ENCODE measurements at places on chromosomes 2 and 18. TPM values are rescaled to one million over a fixed set of nuclear protein-coding genes. Genes with fewer than 3 reads are reported as not detected.

DNA sequence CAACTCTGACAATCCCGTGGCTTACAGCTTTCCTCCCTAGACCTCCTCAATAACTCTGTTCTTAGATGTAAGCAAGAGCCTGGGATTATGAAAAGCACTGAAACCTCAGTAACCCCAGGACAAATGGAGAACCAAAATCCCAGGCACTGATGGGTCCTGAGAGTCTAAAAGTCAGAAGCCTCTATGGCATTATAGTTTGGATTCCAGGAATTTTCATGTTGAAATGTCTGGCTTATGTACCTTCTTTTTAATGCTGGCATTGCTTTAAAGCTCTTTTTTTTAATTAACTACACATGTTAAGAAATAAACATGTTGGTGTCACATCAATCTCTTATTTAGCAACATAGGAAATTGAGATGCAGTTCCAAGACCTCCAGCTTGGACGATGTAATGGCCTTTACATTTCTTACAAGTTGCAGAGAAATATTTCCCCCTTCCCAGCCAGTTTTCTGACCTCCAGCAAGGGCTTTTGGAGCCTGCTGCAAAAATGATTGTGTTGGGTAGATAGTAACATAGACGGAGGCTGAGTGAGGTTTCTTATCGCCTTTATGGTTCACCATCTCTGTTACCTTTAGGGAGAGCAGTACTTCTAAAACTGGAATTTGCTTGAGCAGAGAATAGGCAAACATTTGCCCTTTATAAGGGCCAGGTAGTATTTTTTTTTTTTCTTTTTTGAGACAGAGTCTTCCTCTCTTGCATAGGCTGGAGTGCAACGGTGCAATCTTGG lies 84.8 kb upstream of the RASGRP3 start:
- no peaks in the 10 kb centered on the region for H3K36me3 ChIP-seq
- no peaks in the 10 kb centered on the region for H3K4me1 ChIP-seq
- no peak for DNase-seq
- no peak overlapping the region for H3K4me3 ChIP-seq

GRCh38 chr2:168697668-168698121 lies 104.7 kb upstream of the NOSTRIN start:
- H3K36me3 ChIP-seq: peaks cover 19% of the 10 kb centered on the region
- H3K4me3 ChIP-seq: no peak overlapping the region
- no peaks in the 10 kb centered on the region for H3K4me1 ChIP-seq
- H3K27ac ChIP-seq: no peak overlapping the region

DNA sequence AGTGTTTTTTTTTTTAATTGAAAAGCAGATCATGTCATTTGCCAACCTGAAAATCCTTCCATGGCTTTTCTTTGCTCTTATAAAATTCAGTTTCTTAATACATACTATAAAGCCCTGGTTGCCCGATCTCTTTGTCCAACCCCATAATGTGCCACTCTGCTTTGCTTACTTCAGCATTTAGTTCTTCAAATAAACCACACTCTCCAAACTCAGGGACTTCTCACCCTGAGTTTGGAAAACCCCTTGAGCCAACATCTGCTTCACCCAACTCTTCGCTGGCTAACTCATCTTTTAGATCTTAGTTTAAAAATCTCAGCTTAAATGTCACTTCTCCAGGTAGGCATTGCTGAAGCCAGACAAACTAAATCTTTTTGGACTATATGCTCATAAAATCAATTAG lies 1.3 kb upstream of the STAT1 start:
- DNase-seq: no peak
- H3K27me3 ChIP-seq: no peaks in the 10 kb centered on the region
- peaks cover 40% of the 10 kb centered on the region for H3K4me1 ChIP-seq
- H3K27ac ChIP-seq: no peak overlapping the region
- peaks cover 14% of the 10 kb centered on the region for H3K36me3 ChIP-seq

DNA sequence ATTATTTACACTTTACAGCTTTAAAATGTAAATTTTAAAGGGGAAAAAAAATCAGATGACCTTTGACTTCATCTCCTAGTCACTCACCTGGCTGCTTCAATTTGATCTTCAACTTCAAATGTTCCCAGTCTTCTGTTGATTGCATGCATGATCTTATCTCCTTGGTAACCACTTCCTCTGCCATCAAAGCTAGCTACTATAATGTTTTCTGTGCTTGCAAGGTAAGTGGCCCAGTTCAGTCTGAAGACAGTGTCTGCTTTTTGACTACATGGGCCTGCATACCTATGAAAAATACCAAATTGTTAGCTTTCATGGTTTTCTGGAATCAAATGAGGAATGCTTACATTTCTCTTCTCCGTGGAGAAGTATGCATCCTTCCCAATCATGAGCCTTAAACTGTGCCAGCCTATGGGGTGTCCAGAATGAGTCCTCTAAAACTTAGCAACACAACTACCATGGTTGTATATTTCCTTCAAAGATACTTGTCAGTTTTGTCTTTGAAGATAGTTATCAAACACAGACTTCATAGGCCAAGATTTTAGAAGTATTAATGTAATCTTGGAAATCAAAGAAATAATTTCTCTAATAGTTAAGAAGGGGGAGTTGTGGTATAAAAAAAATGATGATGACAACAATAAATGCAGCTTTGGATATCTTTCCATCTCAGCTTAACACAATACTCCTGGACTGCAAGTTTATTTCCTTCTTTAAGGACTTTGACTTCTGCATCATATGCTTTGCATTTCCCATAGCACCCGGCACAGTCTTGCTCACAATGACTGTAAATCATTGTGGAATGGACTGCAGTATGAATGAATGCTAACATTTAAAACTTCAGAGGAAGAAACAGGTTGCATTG lies 62.1 kb downstream of the DPP4 start:
- H3K4me3 ChIP-seq: peak overlapping the region; percentile 8
- H3K27me3 ChIP-seq: no peaks in the 10 kb centered on the region
- H3K4me1 ChIP-seq: peaks cover 82% of the 10 kb centered on the region
- peak; percentile 73 for DNase-seq
- H3K36me3 ChIP-seq: peaks cover 87% of the 10 kb centered on the region

- no peak overlapping the region for H3K4me3 ChIP-seq
- DNase-seq: peak; percentile 67
- H3K27ac ChIP-seq: no peak overlapping the region
- H3K27me3 ChIP-seq: peaks cover 14% of the 10 kb centered on the region
- no peaks in the 10 kb centered on the region for H3K4me1 ChIP-seq
- H3K36me3 ChIP-seq: no peaks in the 10 kb centered on the region
Measured at GRCh38 chr18:12391487-12392165, 14.6 kb upstream of the AFG3L2 start.

- no peak for DNase-seq
- no peak overlapping the region for H3K27ac ChIP-seq
- H3K4me3 ChIP-seq: no peak overlapping the region
Measured at GRCh38 chr18:9642799-9643462, 28.6 kb upstream of the PPP4R1 start.

DNA sequence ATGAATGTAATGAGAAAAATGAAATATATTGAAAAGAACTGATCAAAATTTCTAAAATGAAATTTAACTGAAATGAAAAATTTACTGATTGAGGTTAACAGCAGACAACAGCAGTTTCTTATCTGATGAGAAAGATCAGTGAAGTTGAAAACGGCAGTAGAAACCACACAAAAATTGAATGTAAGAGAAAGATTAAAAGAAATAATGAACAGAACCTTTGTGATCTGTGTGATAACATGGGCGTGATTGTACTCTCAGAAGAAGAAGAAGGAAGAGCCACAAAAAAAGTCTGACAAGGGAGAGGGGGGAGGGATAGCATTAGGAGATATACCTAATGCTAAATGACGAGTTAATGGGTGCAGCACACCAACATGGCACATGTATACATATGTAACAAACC lies 45.2 kb downstream of the FAM117B start:
- H3K27me3 ChIP-seq: no peaks in the 10 kb centered on the region
- H3K27ac ChIP-seq: peak overlapping the region; percentile 60
- no peak overlapping the region for H3K4me3 ChIP-seq
- H3K4me1 ChIP-seq: peaks cover 25% of the 10 kb centered on the region
- peaks cover 42% of the 10 kb centered on the region for H3K36me3 ChIP-seq
- no peak for DNase-seq

DNA sequence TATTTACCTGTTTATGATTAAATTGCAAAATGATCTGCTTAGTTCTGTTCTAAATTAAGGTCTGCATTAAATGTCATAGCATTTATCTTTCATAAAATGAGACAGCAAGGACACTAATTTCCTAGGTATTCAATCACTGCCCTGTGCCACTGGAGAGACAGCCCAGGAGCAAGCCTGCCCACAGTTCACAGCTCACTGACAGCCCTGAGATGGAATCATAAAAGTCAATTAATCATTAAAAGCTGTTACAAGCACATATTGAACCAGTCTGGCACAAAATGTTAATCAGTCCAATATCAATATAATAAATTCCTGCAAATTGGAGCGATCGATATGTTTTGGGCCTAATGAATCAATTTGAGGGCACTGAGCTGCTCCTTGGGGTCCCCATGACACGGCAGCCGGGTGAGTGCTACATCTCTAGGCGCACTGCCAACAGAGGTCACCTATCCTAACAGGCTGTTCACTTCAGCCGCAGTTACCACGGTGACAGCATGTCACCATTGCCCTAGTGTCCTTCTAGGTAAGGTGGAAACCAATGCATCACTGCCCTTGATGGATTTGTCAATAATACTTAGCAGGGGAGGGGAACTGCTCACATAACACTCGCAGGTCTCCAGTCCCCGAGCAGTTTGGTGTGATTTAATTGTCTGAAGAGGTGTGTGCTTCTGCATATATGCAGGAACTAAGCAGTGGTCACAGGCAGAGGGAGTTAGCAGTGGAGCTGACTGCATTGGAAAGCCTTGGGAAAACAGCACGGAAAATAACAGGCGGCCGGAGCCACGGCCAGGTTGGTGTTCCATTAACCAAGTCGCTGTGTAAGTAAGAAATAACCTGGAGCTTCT lies 47.3 kb downstream of the POU3F3 start:
- peaks cover 6% of the 10 kb centered on the region for H3K27me3 ChIP-seq
- H3K36me3 ChIP-seq: no peaks in the 10 kb centered on the region
- H3K4me3 ChIP-seq: no peak overlapping the region
- no peak overlapping the region for H3K27ac ChIP-seq
- DNase-seq: no peak

DNA sequence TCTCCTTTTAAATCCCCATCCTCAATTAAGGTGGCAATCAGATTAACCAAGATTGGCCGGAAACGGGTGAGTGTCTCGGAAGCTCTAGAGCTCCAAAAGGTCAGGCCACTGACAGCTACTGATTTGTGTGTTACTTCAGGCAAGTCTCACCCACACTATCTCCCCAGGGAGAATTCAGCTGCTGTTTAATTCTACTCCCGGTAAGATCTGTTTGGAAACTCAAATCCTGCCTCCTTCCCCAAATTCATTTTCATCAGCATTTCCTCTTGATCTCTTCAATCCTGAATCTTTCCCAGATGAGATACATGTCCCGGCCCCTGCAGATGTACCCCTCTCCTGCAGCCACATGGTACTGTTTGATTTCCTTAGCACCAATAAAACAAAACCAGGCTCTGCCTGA lies 34.9 kb downstream of the EFR3B start:
- H3K27me3 ChIP-seq: peaks cover 28% of the 10 kb centered on the region
- H3K4me3 ChIP-seq: no peak overlapping the region
- DNase-seq: no peak
- no peak overlapping the region for H3K27ac ChIP-seq

DNA sequence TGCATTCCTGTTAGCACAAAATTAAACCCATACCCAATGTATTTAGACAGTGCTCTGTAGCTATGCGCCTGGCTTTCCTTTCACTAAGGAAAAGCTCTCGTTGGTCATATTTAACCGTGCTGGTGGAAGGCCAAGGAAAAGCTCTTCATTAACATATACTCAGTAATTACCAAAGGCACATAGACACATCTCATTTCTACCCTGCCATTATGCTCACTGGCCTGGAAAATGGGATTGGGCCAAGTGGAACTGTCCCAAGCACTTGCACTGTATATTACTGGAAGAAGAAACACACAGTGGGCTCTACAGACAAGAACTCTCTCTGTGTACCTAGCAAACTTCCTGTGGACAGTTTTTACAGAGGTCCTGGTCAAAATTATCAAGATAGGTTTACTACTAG lies 274.4 kb downstream of the ERBB4 start:
- no peak for DNase-seq
- no peaks in the 10 kb centered on the region for H3K4me1 ChIP-seq
- no peak overlapping the region for H3K27ac ChIP-seq
- H3K27me3 ChIP-seq: no peaks in the 10 kb centered on the region
- H3K4me3 ChIP-seq: no peak overlapping the region

TEX44 gene
- not detected for total RNA-seq

FAHD2A gene
- total RNA-seq: 35.9 TPM

RGPD6 gene
- total RNA-seq: 7.7 TPM

DAPL1 gene
- not detected for total RNA-seq

SKOR2 gene
- total RNA-seq: not detected

ABCG8 gene
- not detected for total RNA-seq

Measured in activated CD4-positive, alpha-beta T cell treated with anti-CD3 and anti-CD28 coated beads, Interleukin-2, amount 10 ng/mL, durations not matched to agents 7 days and 5 days (primary cell).